Activated naive CD8-positive, alpha-beta T cell treated with anti-CD3 and anti-CD28 coated beads, Interleukin-2, amount 50 U/mL, for 24 hours (primary cell): ENCODE measurements at places on chromosomes 6 and 20.
A peak's percentile ranks its signal among the peaks of the same experiment; 100 is the strongest.

DNA sequence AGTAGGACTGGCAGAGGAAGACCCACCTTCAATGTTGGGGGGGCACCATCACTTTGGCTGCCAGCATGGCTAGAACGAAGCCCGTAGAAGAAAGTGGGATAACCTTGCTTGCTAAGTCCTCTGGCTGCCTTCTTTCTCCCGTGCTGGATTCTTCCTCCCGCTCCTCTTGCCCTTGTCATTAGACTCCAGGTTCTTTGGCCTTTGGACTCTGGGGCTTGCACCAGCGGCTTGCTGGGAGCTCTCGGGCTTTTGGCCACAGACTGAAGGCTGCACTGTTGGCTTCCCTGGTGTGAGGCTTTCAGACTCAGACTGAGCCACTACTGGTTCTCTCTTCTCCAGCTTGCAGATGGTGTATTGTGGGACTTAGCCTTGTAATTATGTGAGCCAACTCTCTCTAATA, 28.2 kb downstream of the GSTA2 start:
- H3K4me1 ChIP-seq = no peaks in the 10 kb centered on the region
- no peaks in the 10 kb centered on the region for H3K36me3 ChIP-seq
- no peaks in the 10 kb centered on the region for H3K27me3 ChIP-seq
- no peak overlapping the region for H3K27ac ChIP-seq

DNA sequence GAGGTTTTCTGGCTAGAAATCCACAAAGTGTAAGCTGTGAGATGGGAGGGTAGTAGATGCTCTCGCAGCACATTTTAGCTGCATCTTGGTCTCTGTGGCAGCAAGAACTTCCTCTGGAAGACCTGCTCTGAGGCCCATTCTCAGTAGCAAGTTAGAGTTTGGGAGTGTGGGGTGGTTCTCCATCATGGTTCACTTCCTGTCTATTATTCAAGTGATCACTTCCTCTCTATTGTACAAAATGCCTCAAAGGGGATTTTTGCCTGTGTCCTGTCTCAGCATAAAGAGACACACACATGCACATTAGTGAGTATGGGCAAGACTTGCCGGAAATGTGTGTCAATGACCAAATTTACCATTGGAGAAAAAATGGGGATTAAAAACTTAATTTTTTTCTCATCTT, 42.5 kb downstream of the LYRM2 start:
- no peak overlapping the region for H3K4me3 ChIP-seq
- H3K4me1 ChIP-seq = peaks cover 18% of the 10 kb centered on the region
- no peaks in the 10 kb centered on the region for H3K27me3 ChIP-seq
- H3K27ac ChIP-seq = peak overlapping the region; percentile 71

DNA sequence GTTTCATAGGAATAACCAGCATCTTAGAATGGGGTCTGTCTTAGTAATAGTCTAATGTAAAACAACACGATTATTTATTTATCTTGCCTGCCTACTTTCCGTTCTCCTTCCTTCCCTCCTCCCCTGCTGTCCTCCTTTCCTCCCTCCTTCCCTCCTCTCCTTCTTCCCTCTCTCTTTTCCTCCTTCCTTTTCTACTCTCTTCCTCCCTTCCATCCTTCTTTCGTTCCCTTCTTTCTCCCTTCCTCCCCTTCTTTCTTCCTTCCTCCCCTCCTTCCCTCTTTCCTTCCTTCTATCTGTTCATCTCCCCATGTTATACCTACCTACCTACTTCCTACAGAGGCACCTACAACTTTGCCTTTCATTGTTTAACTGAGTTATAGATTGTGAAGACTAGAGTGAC, 940.6 kb downstream of the KIF16B start:
- no peak for DNase-seq
- no peak overlapping the region for H3K4me3 ChIP-seq
- no peaks in the 10 kb centered on the region for H3K4me1 ChIP-seq
- H3K27me3 ChIP-seq = no peaks in the 10 kb centered on the region
- H3K36me3 ChIP-seq = no peaks in the 10 kb centered on the region

DNA sequence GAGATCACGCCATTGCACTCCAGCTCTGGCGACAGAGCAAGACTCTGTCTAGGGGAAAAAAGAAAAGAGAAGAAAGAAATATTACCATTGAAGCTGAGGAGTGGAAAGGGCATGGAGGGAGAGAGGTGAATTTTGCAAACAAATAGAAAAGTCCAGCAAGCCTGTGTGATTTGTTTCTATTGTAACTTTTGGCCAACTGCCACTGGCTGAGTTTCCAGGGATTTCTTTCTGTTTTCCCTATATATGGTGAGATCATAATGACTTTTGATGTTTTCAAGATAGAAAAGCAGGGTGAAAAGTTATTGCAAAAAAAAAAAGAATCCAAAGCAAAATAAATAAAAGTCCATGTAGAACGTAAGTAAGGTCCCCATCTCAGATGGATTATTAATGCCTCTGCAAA, 184.2 kb upstream of the RALGAPA2 start:
- no peak overlapping the region for H3K27ac ChIP-seq
- no peak overlapping the region for H3K4me3 ChIP-seq
- no peaks in the 10 kb centered on the region for H3K4me1 ChIP-seq
- no peak for DNase-seq
- H3K36me3 ChIP-seq = no peaks in the 10 kb centered on the region
- peaks cover 2% of the 10 kb centered on the region for H3K27me3 ChIP-seq

- no peaks in the 10 kb centered on the region for H3K36me3 ChIP-seq
- peaks cover 2% of the 10 kb centered on the region for H3K27me3 ChIP-seq
- no peak overlapping the region for H3K4me3 ChIP-seq
- H3K27ac ChIP-seq = no peak overlapping the region
These were observed 778.4 kb upstream of the GJE1 start for GRCh38 chr6:141354191-141354955.

DNA sequence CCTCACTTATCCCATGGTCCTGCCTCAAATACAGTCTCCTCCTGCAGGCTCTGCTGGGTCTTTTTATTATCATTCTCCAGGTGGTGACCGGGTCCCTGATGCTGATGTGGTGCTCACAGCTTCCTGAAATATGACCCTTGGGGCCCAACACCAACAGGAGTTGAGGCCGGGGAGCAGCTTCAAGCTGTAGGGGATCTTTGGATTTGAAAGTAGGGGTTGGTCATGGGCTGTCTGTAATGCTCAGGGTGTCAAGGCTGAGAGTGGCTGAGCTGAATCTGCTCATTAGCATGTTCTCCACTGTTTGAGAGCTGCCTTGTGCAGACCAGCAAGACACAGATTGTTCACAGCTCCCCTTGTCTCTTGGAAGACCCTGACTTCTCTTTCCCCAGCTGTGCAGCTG, 35.5 kb downstream of the HLA-F start:
- no peak overlapping the region for H3K4me3 ChIP-seq
- no peaks in the 10 kb centered on the region for H3K36me3 ChIP-seq
- DNase-seq = no peak
- no peaks in the 10 kb centered on the region for H3K27me3 ChIP-seq

GRCh38 chr20:18288749-18289267, 481 bp downstream of the ZNF133 start:
- peak overlapping the region; percentile 96 for H3K27ac ChIP-seq
- no peak for DNase-seq
- H3K27me3 ChIP-seq = peaks cover 11% of the 10 kb centered on the region
- peak overlapping the region; percentile 98 for H3K4me3 ChIP-seq
- peaks cover 25% of the 10 kb centered on the region for H3K36me3 ChIP-seq
- peaks cover 17% of the 10 kb centered on the region for H3K4me1 ChIP-seq

DNA sequence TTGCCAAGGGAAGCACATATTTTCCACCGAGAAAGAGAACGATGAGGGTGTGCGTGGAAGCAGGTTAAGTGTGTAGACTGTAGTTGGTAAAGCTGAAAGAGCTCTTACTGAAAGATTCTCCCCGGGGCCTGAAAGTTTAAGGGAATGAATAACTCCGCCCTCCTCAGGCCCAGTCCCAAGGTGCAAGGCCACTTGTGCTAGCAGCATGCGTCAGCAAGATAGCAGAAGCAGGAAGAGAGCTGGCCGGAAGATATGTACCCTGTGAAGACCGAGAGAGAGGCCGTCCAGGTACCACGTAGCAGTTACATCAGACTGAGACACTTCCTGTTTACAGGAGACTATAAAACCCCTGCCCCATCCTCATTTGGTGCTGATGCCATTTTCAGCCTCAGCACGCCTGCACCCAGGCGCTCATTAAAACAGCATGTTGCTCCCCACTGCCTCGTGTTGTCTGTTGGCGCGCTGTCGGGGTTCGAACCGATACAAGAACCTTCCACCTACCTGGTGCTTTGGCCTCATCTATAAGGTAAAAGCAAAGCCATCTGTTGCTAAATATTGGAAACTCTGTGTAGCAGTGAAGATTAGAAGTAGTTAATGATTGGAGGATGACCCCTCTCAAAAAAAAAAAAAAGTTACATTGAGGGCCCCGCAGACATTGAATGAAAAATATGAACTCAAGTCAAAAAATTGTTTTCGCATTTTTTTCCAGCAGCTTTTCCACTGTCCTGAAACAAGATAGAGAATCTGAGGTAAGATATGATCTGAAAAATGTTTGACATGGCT, 18.6 kb upstream of the FAM135A start:
- H3K27ac ChIP-seq = no peak overlapping the region
- no peak overlapping the region for H3K4me3 ChIP-seq
- H3K36me3 ChIP-seq = no peaks in the 10 kb centered on the region
- H3K27me3 ChIP-seq = peaks cover 20% of the 10 kb centered on the region
- H3K4me1 ChIP-seq = no peaks in the 10 kb centered on the region
- no peak for DNase-seq

DNA sequence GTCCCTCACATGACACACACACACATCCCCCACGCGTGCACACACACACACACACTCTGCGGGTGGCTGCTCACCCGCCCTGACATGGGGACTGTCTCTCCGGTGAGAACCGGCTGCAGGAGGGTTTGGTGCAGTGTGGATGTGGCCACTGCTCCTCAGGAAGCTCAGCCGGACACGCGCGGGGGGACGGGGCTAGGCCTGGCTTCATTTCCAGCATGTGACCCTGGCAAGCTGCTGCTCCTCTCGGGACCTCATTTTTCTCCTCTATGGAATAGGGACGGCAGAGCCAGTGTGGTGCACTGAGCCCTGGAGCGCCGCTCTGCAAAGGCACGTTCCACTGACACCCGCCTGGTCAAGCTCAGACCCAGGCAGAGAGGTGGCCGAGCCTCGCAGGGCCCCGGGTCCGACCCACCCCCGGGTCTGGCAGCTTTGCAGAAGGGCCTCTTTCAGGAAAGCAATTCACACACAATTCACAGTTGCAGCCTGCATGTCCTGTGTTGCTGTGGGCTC, 56.8 kb upstream of the SLCO4A1 start:
- peaks cover 40% of the 10 kb centered on the region for H3K27me3 ChIP-seq
- no peak overlapping the region for H3K4me3 ChIP-seq
- no peak for DNase-seq
- peaks cover 2% of the 10 kb centered on the region for H3K4me1 ChIP-seq

GRCh38 chr6:36980129-36980528, 5.9 kb downstream of the MTCH1 start:
- H3K36me3 ChIP-seq = peaks cover 31% of the 10 kb centered on the region
- no peak overlapping the region for H3K4me3 ChIP-seq
- H3K27me3 ChIP-seq = no peaks in the 10 kb centered on the region

GRCh38 chr20:57079031-57080005, 187.1 kb downstream of the BMP7 start:
- H3K27me3 ChIP-seq = peaks cover 2% of the 10 kb centered on the region
- no peaks in the 10 kb centered on the region for H3K4me1 ChIP-seq
- H3K4me3 ChIP-seq = no peak overlapping the region
- no peak for DNase-seq
- no peak overlapping the region for H3K27ac ChIP-seq
- H3K36me3 ChIP-seq = no peaks in the 10 kb centered on the region

- no peaks in the 10 kb centered on the region for H3K4me1 ChIP-seq
- DNase-seq = no peak
- no peak overlapping the region for H3K4me3 ChIP-seq
- no peak overlapping the region for H3K27ac ChIP-seq
- H3K27me3 ChIP-seq = peaks cover 2% of the 10 kb centered on the region
- H3K36me3 ChIP-seq = no peaks in the 10 kb centered on the region
These were observed 62.2 kb upstream of the FABP7 start for GRCh38 chr6:122717350-122717749.

- H3K4me3 ChIP-seq = no peak overlapping the region
- H3K36me3 ChIP-seq = peaks cover 11% of the 10 kb centered on the region
- peaks cover 42% of the 10 kb centered on the region for H3K4me1 ChIP-seq
- no peaks in the 10 kb centered on the region for H3K27me3 ChIP-seq
- H3K27ac ChIP-seq = no peak overlapping the region
These were observed 14.9 kb upstream of the MATN4 start for GRCh38 chr20:45322952-45323383.
